Jurkat, Clone E6-1 (cell line): ENCODE measurements at places on chromosomes 4 and X.
A peak's percentile ranks its signal among the peaks of the same experiment; 100 is the strongest.

- DNase-seq, result no peak
Measured at GRCh38 chr4:86557526-86557925, 36.6 kb upstream of the PTPN13 start.

DNA sequence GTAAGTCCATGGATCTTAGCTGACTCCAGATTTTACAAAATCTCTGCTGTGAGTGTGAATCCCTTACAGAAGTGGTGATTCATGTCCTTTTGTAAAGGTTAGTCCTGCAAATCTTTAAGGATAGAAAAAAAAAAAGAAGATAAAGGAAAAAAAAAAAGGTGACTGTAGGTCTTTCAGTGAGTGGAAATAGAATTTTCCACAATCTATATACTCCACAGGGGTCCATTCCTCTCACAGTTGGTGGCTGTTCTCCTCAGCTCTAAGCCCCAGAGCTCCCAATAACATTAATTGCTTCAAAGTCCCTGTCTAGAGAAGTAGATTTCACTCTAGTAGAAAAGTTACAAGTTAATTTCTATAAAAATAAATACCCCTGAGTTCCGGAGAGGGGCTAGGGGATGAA lies 189.1 kb downstream of the NDST4 start:
- no peak for DNase-seq

- no peak for DNase-seq
Measured at GRCh38 chr4:78068481-78068880, 11.4 kb downstream of the FRAS1 start.

DNA sequence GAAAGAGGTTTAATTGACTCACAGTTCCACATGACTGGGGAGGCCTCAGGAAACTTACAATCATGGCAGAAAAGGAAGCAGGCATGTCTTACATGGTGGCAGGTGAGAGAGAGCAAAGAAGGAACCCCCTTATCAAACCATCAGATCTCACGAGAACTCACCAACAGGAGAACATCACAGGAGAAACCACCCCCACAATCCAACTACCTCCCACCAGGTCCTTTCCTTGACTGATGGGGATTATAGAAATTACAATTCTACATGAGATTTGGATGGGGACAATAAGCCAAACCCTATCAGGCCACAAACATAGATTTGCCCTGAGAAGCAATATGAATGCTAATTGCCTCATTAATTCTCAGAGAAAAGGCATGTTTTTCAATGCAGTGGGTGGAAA lies 138.2 kb upstream of the RAPGEF2 start:
- peak; percentile 11 for DNase-seq

- no peak for DNase-seq
Measured at GRCh38 chrX:37638047-37638446, 47.5 kb upstream of the XK start.

GRCh38 chr4:84905646-84906045 lies 60.8 kb downstream of the WDFY3 start:
- no peak for DNase-seq

DNA sequence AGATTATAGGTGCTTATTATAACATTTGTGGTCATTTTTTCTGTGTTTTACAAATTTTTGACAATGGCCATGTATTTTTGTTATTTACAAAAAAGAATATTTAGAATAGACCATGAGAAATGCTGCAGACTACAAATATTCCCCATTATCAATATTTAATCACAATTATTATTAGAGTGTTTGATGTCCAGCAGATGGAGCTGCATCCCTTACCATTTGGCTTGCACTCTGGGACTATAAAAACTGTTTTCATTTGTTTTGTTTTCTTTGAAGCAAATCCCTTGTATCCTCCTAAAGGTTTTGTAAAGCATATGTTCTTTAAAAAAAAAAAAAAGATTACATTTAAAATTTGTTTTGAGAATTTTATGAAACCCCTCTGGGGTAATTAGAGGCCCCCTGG lies 85.6 kb upstream of the CXorf66 start:
- no peak for DNase-seq

GRCh38 chr4:177012918-177013545 lies 220.3 kb upstream of the VEGFC start:
- DNase-seq, result no peak

DNA sequence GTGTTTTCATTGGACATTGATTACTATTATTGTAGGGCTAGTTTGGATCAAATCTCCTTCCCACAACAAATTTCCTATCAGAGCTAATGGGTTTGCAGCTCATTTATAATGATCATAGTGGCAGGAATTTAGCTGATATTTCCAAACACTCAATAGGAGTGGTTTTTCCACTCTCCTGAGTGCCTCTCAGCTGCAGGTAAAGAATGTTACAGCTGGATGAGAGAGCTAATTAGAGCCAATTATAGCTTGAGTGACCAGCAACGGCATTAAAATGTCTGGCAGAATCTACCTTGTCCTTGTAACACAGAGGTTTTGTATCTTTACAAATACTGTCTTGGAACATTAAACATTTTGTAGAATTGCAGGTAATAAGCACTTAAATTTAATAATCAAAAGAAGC lies 602.8 kb upstream of the EPHA5 start:
- DNase-seq, result no peak
